Fibroblast of skin of left biceps (primary cell): ENCODE measurements at places on chromosomes 5 and 9.

- no peak for DNase-seq
These were observed 17.9 kb downstream of the SLC1A3 start for GRCh38 chr5:36624277-36624676.

DNA sequence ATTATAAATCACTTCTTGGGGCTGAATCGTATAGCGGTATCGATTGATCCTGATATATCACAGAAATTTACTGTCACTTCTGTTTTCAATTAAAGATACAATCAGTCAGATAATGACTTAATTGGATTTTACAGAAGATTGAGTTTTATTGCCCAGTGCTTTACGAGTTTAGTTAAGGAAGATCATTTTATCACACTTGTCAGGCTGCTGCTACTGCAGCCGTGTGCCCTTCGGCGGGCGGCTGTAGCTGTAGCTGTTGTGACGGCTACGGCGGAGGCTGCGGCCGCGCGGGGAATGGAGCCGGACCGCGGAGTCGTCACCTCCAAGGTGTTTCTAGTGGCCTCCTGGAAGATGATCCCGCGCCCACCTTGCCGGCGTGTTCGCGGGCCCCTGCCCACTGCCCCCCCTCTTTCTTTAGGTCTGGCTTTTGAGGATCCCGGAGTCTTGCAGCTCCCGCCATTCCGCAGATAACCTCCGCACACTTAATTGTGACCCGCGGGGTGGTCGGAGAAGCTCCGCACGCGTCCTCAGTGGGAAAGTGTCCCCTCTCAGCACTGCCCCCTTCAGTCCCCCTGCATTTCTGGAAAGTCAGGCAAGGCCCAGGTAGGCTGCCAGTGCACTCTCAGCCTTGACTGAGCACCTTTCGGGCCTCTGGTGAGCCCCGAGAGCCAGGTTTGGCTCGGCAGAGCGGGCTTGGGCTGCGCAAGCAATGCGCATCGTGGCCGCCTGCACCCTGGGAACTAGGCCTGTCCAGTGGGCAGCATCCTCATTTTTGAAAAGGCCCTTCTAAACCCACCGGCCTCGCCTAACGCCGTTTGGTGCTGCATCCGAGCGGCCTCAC lies 6.9 kb upstream of the DMRT3 start:
- DNase-seq = no peak

DNA sequence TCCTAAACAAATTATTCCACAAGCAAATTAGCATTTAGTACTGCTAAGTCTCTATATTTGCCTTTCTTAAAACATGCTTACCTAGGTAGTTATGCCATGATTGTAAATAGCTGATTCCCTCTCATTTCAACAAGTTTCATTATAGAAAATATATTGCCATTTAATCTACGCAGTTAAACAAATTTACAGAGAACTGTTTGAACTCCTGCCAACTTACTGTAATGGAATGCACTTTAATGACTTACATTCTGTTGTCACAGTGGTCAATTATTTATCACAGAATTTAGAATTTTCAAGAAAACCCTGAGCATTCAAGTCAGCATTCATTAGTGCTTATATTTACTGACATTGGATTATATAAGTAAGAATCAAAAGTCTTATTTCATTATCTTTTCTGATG lies 19.6 kb downstream of the SLC38A9 start:
- no peak for DNase-seq

- no peak for DNase-seq
These were observed 35.1 kb downstream of the FAM13B start for GRCh38 chr5:137997726-137998213.
